Pulmonary artery endothelial cell (primary cell): ENCODE measurements at places on chromosomes 7 and 10. TPM values are rescaled to one million over a fixed set of nuclear protein-coding genes. Genes with fewer than 3 reads are reported as not detected.

GRCh38 chr10:32375631-32376030 is 28.7 kb upstream of the EPC1 start:
- no peak for DNase-seq

GRCh38 chr7:24834128-24834798 is 77.0 kb upstream of the GSDME start:
- DNase-seq, result no peak

GRCh38 chr7:130123501-130123900 is 53.2 kb downstream of the KLHDC10 start:
- no peak for DNase-seq

DNA sequence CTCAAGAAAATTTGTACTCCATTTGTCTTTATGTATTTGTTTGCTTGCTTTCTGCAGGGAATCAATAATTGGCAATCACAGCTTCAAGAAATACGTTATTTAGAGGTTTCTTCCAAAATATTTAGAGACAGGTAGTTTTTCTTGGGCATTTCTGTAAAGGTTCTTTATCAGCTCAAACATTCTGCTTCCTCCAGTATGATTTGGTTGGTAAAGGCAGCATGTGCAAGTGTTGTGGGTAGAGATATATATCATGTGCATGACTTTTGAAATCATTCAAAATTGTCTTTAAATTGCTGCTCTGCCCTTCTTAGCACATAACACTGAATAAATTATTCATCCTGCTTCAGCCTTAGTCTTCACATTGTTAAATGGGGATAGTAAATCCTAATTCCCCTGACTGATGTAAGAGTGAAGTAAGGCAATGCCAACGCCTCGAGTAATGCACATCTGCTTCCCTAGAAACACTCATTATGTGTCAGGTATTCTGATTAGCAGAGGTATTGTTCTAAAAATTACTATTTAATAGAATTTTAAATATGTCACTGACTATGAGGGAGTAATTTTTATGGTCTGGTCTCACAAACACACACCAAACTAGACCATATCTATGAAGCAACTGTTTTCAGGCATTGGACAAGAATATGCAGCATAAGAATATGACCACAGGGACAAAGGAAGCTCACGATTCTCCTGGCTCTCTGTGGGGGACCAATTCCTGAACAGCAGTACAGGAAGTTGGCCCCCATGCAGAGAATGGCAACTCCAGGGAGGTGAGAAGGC is 77.3 kb upstream of the AKR1E2 start:
- no peak for DNase-seq

DNA sequence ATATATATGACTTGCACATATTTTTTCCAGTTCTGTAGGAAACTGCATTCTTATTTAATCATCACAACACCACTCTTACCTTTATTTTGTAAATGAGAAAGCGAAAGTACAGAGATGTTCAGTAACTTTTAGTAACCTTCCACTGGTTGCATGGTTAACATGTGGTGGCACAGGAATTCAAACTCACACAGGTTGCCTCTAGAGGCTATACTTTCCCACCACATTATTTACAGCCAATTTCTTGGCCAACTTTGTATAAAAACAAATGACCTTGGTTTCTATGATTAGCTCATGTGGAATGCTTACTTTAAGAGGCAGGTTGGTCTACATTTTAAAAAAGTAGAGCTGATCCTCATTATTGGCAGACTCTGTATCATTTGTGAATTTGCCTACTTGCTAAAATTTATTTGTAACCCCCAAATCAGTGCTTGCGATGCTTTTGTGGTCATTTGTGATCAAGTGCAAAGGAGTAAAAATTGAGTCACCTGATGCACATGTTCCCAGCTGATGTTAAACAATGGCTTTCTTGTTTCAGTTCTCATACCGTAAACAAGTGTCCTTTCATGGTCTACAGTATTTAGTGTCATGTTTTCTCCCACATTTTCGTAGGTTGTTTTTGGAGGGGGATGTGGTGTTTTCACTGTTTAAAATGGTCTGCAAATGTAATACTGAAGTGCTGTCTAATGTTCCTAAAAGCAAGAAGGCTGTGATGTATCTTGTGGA is 14.8 kb downstream of the BBS9 start:
- no peak for DNase-seq

DNA sequence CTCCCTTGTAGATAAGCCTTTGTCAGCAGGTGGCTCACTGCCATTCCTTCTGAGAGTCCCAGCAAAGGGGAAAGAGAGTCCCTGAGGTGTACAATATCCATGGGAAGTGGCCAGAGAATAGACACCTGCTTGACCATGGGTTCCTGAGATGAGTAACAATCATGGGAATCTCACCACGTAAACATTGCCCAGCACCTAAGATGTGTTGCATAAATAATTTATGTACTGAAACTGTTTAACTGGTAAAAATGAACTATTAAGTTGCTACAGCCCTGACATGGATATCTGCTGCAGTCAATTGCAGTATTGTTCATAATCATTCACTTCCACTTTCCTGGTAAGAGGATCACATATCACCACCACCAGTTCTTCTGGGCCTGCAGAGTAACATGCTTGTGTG is 123.8 kb upstream of the INHBA start:
- DNase-seq, result no peak

- no peak for DNase-seq
Observed at GRCh38 chr7:64630496-64630895, 35.4 kb upstream of the ZNF107 start.

DNA sequence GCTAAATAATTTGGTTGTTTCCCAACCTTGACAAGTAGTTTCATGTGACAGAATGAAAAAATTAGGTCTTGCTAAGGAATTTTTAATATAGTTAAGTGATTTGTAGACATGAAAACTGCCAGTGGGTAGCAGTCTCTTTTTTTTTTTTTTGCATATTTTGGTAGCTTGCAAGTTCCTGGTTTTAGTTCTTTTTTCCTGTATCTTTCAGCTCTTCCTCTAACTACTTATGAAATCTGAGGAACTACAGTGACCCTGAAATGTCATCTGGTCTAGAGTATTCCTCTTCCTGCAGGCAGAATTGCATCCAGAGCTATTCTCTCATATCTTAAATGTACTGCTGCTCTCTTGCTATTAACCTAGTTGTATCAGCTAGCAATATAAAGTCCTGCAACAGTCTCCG is 160.4 kb downstream of the HDAC9 start:
- DNase-seq, result no peak

- no peak for DNase-seq
Observed at GRCh38 chr7:54166419-54166818, 375.8 kb upstream of the VSTM2A start.

- DNase-seq, result no peak
Observed at GRCh38 chr7:22640269-22640668, 86.7 kb upstream of the IL6 start.

DNA sequence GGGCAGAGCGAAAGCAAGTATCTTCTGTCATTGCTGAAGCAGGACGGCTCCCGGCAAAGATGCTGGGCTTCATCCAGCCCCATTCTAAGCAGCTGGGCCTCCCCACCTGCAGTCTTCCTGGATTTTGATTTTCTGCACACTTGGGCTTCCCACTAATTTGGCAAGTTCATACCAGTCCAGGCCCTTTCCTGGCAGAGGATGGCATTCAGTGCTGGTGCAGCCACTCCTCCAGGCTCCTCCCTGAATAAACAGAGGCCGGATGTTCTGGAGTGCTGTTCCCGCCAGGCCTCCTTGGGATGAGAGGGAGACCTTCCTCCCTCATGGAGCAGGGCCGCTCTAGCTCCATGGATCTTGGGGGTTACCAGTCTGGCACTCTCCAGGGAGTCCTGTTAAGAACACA is 3.4 kb downstream of the BAG3 start:
- DNase-seq, result no peak

GRCh38 chr7:98548971-98549370 is 68.1 kb upstream of the NPTX2 start:
- DNase-seq, result no peak

DNA sequence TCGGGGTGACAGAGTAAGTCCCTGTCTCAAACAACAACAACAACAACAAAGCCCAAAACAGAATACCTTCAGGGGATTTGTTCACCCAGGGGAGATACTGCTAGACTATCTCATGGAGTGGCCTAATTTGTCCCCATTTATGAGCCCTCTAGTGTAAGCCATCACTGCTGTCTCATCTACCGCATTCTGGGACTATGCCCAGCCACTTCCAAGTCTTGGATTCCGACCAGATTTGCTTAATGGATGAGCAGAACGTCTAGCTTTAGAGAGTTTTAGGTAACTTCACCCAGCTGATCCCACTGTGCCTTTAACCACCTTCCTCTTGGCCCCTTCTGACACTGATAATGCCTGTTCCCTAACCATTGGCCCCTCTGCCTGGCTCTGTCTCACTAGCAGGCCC is 47.1 kb downstream of the PAPSS2 start:
- DNase-seq, result no peak

Gene CCDC172
- not detected in 2 replicates for total RNA-seq

Gene TMEM213
- total RNA-seq, result not detected in 2 replicates

Gene KCNH2
- total RNA-seq, result 0.07 TPM in 1 of 2 replicates, not detected in the other

Gene PSMC2
- total RNA-seq, result 231 and 360 TPM in 2 replicates

Gene FAM13C
- 0.07 and 0.11 TPM in 2 replicates for total RNA-seq

Gene SGCE
- total RNA-seq, result 63.8 and 70.2 TPM in 2 replicates
